T-helper 1 cell (primary cell): ENCODE measurements at places on chromosomes 16 and 17.

DNA sequence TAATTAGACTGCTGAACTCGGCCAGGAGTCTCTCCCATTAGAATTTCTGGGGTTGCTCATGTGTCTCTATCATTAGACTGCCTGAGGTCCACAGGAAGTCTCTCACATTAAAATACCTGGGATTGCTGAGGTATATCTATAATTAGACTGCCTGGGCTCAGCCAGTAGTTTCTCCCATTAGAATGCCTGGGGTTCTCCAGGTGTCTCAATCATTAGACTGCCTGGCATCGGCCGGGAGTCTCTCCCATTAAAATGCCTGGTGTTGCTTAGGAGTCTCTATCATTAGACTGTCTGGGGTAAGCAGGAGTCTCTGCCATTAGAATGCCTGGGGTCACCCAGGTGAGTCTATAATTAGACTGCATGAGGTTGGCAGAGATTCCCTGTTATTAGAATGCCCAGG is 2233.4 kb downstream of the TP53TG3F start:
- DNase-seq: no peak

DNA sequence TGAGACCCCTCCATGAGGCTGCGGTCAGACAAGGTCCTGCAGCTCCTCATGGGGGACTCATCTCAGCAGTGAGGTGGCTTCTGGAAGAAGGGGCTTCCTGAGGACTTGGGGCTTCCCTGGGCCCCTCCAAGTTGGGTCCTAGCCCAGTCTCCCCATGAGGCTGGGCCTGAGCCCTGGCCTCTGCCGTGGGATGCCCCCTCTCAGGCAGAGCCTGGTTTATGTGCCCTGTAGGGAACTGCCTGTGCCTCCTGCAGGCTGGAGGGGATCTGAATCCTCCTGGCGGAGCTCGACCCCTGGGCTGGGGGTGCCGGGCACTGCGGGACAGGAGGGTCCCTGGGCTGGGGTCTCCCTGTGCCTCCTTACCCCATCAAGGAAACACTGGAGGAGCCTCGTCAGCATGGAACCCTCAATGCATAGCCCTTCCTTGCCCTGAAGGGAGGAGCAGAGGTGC is 45.8 kb downstream of the TNFRSF13B start:
- no peak for DNase-seq

GRCh38 chr16:69566240-69566980 is 644 bp downstream of the NFAT5 start:
- DNase-seq: peak; percentile 13

DNA sequence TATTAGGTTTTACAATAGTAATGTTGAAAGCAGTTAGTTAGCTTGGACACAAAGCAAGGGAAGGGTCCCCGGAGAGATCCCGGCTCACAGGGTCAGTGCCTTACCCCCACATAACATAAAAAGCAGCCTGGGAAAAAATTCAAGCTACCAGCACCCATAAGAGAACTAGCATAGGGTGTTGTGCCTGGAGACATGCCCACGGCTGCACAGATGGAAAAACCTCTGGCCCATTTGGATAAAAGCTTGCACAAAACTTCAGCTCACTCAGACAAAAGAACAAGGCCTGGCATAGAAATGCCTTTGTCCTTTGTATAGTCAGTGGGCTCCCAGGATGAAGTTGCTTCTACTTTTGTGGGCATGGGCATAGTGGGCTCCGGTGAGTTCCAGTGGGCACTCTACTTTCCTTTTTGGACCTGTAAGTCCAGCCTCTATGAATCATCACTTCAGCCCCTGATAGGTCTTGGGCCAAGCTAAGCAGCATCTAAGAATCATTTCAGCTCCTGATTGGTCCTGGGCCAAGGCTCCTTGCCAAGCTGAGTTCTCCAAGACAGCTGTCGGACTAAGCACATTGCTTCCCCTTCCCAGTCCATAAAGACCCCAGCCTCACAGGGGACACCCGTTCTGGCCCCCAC is 1.3 kb upstream of the RDM1 start:
- no peak for DNase-seq

DNA sequence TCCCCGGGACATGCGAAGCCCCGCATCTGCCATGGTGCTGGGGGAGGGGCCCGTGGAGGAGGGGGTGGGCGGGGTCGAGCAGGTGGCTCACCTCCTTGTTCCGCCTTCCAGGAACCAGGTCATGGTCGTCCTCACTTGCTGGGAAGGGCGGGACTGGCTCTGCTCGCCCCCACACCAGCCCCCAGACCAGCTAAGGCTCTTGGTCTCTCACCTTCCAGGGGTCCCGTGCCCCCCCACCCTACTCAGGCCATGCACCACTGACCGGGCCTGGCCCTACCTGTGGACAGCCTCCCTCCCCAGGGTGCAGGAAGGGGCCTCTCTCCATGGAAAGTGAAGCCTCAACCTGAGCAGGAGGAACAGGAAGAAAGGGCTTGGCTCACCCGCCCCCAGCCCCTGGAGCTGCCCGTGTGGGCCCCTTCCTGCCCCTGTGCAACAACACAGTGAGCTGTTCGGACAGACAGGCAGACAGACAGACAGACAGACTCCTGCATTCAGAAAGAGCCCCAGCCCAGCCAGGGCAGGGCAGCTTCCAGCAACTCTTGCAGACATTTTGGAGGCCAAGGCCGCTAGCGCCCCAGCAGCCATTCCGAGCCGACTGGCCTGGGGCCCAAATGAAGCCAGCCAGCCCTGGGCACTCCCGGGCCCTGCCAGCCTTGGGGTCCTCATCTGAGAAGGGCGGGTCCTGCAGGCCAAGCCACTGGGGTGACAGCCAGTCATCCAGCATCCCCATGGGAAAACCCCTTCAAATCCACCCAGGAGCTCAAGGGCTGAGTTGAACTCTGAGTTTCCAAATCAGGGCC is 8.1 kb upstream of the KREMEN2 start:
- no peak for DNase-seq

- no peak for DNase-seq
Observed at GRCh38 chr17:76707985-76708807, 2.6 kb downstream of the MXRA7 start.

- DNase-seq: no peak
Observed at GRCh38 chr16:68506331-68507053, 32.6 kb upstream of the ZFP90 start.

GRCh38 chr16:64206862-64207261 is 915.0 kb downstream of the CDH11 start:
- no peak for DNase-seq

DNA sequence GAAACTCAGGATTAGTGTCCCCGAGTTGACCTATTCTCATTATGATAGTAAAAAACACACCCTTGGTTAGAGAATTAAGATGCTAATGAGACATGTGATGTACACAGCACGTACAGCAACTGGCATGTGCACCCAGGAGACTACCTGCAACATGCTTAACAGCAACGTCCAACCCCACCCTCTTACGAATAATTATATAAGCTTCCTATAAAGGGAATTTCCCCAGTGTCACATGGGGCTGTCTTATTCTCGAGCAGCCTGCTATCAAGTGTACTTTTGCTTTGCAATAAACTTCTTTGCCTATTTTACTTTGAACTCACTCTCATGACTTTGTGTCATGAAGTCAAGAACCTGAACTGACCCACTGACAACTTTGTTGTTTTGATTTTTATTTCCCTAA is 62.4 kb upstream of the PMFBP1 start:
- no peak for DNase-seq

DNA sequence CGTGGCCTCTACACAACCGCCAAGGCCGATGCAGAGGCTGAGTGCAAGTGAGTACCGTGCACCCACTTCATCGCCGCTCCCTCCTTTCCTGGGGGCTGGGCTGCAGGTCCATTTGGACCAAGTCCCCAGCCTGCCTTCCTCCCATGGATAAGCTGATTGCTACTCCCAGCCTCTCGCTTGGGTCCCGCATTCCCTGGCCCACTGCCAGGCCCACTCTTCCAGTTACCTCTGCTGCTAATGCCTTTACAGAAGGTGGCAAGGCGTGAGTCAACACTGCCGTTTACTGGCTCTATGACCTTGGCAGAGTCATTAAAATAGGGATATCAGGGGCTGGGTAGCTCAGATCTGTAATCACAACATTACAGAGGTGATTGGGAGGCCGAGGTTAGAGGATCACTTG is 11.2 kb downstream of the SULT1A2 start:
- DNase-seq: no peak

DNA sequence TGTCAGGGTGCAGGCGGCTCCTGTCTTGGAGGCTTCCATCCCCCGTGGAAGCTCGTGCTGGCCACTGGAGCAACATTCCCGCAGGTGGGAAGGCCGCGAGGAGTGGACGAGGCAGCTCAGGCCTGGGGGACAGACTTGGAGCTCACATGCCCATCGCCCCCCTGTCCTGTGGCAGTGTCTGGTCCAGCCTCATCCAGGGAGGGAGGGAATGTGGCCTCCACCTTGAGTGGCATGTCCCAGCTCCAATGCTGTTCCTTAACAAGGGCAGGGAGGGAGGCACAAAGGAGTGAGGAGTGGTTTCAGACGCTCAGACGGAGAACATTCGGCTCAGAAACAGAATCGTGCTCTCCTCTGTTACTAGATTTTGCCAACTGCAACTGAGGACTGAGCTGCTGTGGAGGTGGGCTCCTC is 159.4 kb upstream of the CHMP6 start:
- no peak for DNase-seq

DNA sequence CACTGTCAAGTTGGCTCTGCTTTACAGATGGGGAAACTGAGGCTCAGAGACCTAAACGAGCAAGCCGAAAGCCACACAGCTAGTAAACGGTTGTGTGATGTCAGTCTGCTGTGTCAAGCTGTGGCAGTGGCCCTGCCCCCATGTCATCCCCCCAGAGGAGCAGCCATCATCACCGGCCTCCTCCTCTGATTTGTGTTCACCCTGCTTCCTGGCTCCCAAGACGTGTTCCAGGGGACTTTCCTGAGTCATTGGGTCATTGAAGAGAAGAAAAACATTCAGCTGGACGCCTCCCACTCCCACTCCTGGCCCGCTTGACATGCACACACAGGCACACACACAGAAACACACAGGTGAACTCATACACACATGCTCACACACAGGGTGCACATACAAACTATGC is 54.0 kb upstream of the CIBAR2 start:
- no peak for DNase-seq

GRCh38 chr17:49928837-49929475 is 40.0 kb upstream of the DLX4 start:
- no peak for DNase-seq

DNA sequence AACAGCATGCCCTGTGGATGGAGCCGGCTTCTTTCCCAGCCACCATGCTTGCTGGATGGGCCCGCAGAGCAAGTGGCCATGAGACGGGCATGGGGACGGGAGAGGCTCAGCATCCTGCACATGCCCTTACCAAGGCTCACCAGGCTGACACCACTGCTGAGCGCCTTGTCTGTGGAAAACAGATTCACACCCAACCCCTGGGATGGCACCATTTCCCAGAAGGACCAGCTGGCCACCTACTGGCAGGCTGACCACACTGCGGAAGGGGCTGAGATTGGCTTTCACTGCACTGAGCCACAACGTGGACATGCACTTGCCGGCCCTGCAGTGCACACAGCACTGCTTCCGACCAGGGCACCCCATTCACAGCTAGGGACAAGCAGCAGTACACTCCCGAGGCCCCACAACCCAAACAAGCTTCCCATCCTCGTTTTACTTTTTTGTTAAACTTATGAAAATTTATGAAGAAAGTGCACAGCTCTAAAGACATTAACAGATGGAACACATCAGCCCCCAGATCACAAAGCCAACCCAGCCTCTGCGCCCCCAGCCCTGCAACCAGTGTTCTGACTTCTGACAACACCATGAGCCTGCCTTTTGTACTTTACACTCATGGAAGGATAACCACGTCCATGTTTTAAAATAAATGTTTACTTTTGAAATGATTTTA is 13.9 kb upstream of the KRTAP17-1 start:
- no peak for DNase-seq

DNA sequence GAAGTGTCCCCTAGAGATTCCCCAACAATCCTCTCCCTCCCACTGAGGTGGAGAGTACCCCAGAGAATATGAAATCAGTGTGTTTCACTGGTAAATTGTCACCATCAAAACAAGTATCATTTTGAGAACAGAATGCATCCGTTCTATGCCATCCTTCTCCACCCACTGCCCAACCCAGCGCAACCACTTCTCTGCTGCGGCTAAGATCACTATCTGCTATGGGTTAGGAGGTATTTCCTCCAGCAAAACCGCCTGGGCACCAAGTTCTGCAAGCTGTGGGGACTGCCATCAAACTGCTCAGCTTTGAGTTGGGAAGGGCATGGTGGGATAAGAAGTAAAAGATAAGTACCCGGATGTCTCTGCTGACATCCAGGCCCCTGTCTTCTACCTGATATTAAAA is 24.4 kb downstream of the CNTNAP1 start:
- peak; percentile 49 for DNase-seq

GRCh38 chr17:58402047-58402446 is 15.3 kb downstream of the RNF43 start:
- no peak for DNase-seq

DNA sequence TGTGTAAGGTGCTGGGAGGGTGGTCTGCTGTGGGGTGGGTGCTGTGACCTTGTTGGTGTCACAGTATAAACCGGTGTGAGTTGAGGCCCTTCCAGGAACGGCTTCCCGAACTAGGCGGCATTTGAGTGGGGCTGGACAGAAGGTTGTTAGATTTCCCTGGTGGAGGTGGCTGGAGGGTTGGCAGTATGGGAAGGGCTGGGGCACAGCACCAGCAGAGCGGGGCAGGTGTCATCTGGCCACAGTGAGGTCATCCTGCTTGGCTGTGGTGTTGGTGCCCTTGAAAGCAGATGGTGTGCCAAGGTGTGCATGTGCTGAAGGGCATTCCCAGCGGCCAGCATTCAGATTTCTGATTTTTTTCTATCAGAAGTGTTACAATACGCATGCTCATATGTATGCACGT is 28.1 kb downstream of the BANP start:
- no peak for DNase-seq

- no peak for DNase-seq
Observed at GRCh38 chr17:39666231-39666600, 1.1 kb downstream of the TCAP start.

DNA sequence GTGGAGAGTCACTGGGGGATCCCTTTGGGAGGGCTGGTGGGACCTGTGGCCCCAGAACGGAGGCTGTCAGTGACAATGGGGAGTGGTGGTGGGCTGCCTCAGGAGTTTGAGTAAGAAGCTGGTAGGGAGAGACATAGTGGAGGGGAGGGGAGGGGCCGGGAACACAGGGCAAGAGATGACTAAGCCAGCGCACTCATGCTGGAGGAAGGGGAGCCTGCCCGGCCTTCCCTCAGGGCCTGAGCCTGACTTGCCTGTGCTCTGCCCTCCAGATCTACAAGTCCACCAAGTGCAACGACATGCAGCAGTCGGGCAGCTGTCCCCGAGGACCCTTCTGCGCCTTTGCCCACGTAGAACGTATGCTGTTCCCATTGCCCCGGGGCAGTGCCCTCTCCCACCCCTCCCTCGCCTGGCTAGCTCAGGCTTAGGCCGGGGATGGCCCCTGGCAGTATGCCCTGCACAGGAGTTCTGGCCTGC is 29.3 kb downstream of the UNC13D start:
- DNase-seq: no peak

DNA sequence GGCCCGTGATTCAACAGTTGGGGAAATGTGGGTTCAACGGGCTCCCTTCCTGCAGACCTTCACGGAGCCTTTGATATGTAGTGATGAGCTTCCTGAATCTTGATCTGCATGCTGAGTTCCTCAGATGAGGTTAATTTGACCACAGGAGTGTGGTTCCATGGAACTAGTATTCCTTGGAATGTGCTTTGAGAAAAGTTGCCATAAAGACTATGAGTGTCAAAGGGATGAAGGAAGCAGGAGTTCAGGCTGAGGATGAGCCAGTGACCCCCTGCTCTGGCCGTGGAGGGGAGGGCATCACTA is 229.2 kb downstream of the MSI2 start:
- no peak for DNase-seq

- DNase-seq: no peak
Observed at GRCh38 chr17:5877366-5877765, 192.8 kb upstream of the WSCD1 start.

GRCh38 chr16:13805951-13806350 is 114.0 kb upstream of the ERCC4 start:
- DNase-seq: no peak
